IPS DF 19.7 (cell line): ENCODE measurements at places on chromosomes 1 and 21.

DNA sequence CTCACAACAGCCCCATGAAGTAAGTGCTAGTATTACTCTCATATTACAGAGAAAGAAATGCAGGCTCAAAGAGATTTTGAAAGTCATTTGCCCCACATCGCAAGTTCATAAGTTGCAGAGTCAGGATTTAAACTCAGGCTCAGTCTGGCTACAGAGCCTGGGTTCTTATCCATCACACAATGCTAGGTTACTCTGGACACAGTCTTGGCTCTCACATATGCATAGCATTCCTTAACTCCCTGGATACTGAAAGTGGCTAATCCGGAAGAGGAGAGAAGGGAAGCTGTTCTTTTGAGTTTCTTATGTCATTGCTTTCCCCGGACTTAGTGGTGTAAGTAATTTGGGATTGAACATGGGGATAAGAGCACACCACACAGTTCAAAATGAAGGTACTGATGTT lies 357.4 kb upstream of the PLXNA2 start:
- DNase-seq, result no peak

- DNase-seq, result no peak
These were observed 243 bp downstream of the ADAM15 start for GRCh38 chr1:155051342-155051776.

- DNase-seq, result no peak
These were observed 18.9 kb upstream of the RNF223 start for GRCh38 chr1:1092894-1093609.

DNA sequence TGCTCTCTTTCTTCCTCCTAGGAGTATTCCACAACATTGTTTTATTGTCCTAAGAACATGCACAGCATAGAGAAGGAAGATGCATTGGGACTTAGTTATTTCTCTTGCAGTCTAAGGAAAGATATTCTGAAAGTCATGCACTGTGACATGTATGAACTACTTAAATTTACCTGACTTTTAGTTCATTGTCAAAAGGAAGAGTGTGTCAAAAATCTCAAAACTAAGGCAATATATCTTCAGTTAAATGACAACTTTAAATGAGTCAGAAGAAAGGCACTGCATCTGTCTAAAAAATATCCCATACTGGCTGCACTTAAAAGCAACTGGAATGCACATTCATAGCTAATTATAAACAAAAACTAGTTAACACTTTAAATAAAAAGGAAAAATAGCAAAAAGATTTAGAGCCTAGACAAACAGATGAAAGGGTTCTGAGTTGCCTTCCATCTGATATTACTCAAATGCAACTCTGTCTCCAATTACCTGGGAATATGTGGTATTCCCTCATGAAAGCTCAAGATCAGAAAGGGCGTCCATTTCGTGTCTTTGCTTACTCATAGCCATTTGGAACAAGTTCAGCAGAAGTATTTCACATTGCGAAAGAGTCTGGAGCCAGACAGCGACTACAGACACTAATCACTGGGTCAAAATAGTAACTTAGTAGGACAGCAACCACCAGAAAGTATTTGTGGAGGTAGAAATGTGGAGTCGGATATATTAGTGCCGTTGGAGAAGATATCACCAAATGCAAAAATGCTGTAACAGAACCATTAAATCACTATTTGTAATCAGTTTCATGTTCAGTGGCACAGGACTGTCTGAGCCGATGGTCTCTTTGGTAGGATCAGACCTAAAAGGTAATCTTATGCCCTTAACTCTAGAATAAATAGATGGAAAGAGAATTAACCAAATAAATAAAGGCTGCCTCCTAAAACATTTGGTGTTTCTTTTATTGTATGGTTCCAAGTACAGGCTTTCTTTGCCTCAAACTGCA lies 225.7 kb downstream of the GREM2 start:
- DNase-seq, result no peak

- DNase-seq, result no peak
These were observed 7.8 kb upstream of the GPR61 start for GRCh38 chr1:109531826-109532364.

- DNase-seq, result peak; percentile 76
These were observed 1.7 kb downstream of the TMCC2 start for GRCh38 chr1:205229399-205229871.

DNA sequence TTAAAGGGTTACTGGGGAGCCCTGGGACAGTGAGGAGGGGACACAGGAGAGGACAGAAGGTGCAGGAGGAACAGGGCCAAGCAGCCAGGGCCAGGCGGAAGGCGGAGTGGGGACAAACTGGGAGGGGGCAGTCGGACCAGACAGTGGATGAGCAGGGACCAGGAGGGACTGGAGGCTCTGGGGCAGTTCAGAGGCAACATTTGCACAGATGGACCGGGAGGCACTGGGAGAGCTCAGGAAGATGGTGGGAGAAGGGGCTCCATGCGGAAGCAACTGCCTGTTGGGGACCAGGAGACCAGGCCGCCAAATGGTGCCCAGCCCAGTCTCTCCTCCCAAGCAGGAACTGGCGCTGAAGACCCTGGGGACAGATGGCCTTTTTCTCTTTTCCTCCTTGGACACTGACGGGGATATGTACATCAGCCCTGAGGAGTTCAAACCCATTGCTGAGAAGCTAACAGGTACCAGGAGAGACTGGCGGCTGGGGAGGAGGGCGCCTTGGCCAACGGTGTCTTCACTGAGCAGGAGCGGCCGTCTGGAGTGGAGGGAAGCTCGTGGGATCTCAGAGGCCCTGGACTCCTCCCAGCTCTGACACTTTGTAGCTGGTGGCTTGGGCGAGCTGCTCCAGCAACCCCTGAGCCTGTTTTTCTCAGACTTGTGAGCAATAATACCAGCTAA lies 847 bp downstream of the SELENON start:
- no peak for DNase-seq

GRCh38 chr1:198683449-198683848 lies 44.6 kb downstream of the PTPRC start:
- no peak for DNase-seq

DNA sequence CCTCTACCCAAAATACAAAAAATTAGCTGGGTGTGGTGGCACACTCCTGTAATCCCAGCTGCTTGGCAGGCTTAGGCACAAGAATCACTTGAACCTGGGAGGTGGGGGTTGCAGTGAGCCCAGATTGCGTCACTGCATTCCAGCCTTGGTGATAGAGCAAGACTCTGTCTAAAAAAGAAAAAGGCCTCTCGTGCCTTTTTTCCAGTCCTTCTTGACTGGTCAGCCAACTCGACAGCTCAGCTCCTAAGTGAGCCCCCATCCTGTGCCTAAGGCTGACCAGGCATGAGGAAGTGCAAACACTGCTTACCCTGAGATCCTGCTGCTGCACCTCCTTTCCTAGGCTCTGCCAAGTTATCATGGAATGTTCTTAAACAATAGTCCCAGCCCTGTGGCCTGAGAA lies 10.1 kb upstream of the PROK1 start:
- DNase-seq, result no peak

- no peak for DNase-seq
These were observed 50.8 kb downstream of the CHD5 start for GRCh38 chr1:6129313-6129712.

DNA sequence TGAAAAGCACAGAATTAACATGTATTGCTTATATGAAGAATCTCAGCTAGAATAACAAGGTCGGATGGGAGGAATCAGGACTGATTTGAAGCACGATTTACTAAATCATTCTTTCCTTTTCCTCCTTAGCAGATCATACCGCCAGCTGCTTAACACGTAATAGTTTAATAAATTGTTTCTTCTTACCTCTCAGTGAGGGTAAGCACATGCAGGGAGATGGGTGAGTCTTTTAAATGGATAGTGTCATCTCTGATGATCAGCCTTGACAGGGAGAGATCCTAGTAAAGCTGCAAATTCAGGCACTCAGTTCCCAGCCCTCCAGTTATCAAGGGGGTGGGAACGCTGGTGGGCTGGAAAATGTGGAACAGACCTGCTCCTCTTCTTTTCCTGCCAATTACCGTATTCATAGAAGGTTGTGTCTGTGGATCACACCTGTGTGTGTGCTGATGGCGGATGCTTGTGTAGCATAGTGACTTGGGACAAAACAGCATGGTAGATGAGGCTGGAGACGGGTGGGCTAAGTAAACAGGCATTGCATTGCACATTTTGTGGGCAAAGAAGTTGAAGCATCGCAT lies 30.7 kb downstream of the NTPCR start:
- no peak for DNase-seq

DNA sequence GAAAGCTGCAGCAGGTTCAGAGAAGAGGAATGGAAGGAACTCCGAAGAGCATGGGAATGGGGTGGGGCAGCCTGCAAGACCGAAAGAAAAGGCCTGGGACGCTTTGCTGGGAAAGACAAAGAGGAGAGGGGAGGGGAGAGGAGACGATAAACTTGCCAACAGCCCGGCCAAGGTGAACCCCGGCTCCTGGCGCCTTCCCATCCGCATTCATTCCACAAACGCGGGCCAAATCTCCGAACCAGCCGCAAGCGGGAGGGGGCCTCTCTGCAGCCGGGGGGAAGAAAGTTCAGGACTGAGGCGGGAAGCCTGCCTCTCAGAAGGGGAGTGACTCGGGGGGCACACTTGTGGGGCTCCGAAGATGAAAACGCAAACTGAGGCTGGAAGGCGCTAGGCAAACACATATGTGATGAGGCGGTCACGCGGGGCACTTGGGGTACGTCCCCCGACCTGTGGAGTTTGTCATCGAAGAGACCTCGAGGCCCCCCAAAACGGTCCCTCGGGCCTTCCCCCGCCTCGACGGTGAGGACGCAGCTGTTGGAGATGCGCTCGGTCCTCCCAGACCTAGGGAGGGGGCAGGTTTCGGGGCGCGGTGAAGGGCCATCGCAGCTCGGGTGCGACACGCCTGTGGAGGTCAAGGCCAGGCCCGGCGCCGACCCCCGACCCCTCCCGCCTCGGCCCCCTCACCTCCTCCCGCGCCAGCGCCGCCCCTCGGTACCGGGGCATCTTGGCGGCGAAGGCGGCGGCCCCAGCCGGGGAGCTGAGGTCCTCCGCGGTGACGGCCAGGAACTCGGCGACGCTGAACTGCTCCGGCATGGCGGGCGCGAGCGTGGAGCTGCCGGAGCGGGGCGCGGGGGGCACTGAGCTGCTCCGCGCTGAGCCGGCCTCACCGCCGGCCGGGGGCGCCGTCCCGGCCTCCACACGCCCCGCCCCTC lies at the start of gene ASAP3:
TSS of gene ASAP3 (minus strand) at position 859 of the 932 bp plus-strand sequence. CDS start at position 813, 46 bp downstream.
- DNase-seq, result no peak

DNA sequence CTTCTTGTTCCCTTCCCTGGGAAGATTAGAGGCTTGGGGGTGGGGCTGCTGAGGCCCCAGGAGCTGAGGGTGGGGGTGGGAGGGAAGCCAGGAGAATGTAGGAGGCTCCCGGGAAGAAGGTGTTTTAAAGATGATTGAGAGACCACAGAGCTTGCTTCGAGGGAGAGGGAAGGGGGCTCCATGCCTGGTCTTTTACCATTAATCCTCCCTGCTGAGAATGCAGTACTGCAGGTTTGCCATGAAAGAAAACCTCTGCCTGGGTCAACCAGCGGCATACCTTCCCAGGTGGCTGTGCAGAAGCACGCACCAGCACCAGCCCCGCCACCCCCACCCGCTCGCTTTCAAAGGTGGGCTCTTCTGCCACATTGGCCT lies 15.4 kb downstream of the ABCA4 start:
- no peak for DNase-seq

DNA sequence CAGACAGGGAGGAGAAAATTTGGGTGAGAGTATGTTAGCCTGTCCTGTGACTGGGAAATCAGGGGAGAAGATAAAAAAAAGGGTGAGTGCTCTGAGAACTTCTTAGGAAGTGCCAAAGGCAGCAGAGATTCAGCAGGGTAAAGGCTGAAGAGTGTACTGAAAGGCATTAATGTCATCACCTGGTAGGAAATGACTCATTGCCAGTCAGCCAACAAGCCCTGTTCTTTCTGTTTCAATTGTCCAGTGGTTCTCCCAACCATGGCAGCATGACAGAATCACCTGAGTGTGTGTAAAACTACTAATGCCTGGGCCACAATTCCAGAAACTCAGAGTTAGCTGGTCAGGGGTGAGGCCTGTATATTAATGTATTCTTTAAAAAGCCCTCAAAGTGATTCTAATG lies 83.5 kb downstream of the INTS7 start:
- DNase-seq, result no peak

- DNase-seq, result no peak
These were observed 20.7 kb upstream of the RPE65 start for GRCh38 chr1:68470388-68470970.

DNA sequence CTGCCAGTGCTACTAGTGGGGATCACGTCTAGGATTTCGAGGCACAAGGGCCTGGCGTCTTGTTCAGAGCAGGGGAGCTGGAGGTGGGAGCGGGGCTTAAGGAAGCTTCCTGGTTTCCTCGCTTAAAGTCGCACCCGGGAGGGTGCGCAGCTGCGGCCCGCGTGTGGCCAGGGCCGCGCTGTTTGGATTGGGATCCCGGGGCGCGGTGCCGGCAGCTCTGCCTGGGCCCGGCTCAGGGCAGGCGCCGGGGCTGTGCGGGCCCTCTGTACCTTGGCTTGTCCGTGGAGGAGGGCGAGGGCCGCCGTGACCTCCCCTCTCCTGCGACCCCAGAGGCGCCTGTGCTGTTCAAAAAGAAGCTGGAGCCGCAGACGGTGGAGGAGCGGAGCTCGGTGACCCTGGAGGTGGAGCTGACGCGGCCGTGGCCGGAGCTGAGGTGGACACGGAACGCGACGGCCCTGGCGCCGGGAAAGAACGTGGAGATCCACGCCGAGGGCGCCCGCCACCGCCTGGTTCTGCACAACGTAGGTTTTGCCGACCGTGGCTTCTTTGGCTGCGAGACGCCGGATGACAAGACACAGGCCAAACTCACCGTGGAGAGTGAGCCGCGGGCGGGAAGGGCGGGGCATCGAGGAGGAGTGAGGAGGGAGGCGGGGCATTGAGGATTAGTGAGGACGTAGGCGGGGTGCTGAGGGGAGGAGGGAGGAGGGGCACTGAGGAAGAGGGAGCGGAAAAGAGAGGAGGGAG lies 67.8 kb downstream of the OBSCN start:
- DNase-seq, result peak; percentile 75

GRCh38 chr1:42786097-42786496 lies 1.3 kb downstream of the TMEM269 start:
- DNase-seq, result no peak

DNA sequence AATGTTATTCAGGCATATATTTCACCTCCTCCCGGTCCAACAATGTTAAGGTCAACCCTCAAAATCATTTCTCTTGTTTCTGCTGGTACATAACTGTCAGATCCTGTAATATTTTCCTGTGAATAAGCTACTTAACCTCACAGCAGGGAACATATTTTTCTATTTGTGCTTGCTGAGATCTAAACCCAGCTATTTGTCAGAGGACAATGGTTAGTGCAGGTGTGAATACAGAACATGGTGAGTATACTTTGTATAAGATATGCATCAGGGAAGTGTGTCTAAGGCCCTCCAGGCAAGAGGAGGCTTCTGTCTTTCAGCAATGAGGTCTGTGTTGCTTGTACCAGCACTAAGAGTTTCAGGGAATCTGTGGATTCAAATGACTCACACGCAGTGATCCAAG lies 970.6 kb downstream of the NCAM2 start:
- DNase-seq, result no peak

GRCh38 chr1:8969937-8970336 lies 24.3 kb downstream of the CA6 start:
- DNase-seq, result no peak

GRCh38 chr1:32972814-32973428 lies 8.3 kb upstream of the RNF19B start:
- peak; percentile 63 for DNase-seq

- DNase-seq, result no peak
These were observed 70.6 kb downstream of the MRPL37 start for GRCh38 chr1:54270543-54270942.

- no peak for DNase-seq
These were observed 436.2 kb downstream of the MATN1 start for GRCh38 chr1:30286988-30287839.
